ENCODE measurements at places on chromosomes 5 and 9.

DNA sequence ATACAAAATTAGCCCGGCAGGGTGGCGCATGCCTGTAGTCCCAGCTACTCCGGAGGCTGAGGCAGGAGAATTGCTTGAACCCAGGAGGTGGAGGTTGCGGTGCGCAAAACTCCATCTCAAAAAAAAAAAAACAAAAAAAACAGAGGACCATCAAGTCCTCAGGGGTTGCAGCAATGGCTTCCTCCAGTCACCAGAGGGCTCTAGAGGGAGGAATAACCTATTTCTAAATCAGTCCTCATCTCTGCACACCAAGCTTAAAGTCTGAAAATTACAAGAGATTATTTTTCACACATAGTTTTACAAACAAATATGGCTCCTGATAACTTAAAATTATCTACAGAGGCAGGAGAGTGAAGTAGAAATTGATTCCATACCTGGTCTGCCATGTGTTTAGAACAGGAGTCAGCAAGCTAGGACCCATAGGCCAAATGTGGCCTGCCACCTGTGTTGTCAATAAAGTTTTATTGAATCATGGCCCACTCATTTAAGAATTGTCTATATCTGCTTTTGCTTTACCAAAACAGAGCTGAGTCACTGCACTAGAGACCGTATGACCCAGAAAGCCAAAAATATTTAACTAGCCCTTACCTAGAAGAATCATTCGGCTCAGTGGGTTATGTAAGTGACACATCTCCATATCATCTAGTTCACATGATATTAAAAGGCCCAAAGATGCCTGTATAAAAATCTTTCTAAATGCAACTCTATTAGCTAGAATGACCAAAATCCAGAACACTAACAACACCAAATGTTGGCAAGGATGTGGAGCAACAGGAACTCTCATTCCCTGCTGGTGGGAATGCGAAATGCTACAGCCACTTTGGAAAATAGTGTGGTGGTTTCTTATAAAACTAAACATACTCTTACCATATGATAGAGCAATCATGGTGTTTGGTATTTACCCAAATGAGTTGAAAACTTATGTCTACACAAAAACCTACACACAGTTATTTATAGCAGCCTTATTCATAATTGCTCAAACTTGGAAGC, 207.7 kb downstream of the FRMD3 start:
- DNase-seq, result no peak

- DNase-seq, result no peak
Measured at GRCh38 chr5:113612060-113612496, 98.6 kb downstream of the YTHDC2 start.

- DNase-seq, result no peak
Measured at GRCh38 chr9:15915711-15916110, 362.9 kb downstream of the CCDC171 start.

GRCh38 chr9:129835860-129836223, 584 bp downstream of the USP20 start:
- DNase-seq, result no peak

GRCh38 chr5:151251001-151251551, 1.9 kb upstream of the GM2A start:
- DNase-seq, result no peak

DNA sequence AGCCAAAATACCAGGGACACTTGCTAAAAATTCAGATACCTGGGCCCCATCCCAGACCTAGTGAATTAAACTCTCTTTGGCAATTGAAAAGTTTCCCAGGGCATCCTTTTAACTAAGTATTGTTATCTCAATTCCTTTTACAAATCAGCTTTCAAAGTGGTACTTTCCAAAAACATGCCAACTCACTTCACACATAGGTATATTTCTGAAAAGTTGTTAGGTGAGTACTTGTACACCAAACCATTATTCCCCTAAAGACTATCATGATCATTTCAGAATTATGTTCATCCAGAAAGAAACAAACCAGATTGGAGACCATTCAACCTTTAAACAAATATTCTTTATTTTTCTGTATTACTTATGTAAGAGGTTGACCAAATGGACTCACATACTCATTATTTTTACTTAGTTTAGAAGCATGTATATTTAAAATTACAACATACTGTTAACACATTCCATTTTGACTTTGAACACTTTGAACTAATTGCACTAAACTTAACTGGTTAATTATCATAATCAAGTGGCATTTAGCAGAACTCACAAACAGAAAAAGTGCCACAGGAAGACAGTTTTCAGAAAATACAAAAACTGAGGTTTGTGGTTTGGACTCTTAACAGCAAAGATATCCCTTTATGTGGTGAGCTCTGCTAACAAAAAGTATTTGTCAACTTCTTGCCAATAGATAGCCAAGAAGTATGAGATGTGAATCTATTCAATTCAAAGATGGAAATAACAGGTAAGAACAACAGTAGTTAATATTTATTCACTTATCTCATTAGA, 40.7 kb downstream of the KIAA0825 start:
- no peak for DNase-seq

GRCh38 chr9:129497005-129497812, 123.7 kb downstream of the C9orf50 start:
- no peak for DNase-seq
